ENCODE measurements at places on chromosomes 2 and 18.

DNA sequence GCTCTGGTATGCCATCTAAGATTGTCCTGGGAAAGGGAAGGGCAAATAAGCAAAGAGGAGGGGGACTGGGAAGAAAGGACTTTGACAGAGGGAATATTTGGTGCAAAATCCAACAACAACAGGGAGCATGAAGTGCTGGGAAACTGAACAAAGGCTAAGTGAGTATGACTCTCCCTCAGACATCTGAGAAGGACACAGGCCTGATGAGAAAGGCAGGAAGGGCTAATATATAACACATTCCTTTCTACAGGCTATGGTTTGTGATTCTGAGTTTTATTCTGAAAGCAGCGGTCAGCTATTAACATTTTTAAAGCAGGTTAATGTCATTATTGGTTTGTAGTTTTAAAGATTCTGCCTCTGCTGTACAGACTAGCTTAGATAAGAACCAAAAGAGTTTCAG lies 1579.5 kb downstream of the LRP1B start:
- DNase-seq = no peak

- no peak for DNase-seq
These were observed 19.7 kb downstream of the MIB1 start for GRCh38 chr18:21760321-21760720.

DNA sequence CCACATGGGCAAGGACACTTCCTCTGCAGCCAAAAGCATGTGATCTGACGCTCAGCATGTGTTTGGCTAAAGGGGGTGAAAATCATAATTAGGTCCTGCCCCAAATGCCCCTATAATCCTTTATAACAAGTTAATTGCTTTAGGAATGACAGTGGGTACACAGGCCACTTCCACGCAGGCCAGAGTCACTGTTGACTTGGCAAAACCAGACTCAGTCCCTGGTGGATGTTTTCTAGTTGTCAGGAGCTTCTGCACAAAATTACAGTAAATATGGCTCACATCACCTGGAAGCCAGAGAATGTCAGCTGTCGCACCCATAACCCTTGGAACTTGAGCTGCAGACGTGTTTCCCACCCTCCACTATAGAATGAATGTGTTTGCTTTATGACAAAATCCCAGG lies 13.3 kb upstream of the PXDN start:
- DNase-seq = no peak

- DNase-seq = peak; percentile 5
These were observed 94.1 kb downstream of the CSRNP3 start for GRCh38 chr2:165563468-165564225.

DNA sequence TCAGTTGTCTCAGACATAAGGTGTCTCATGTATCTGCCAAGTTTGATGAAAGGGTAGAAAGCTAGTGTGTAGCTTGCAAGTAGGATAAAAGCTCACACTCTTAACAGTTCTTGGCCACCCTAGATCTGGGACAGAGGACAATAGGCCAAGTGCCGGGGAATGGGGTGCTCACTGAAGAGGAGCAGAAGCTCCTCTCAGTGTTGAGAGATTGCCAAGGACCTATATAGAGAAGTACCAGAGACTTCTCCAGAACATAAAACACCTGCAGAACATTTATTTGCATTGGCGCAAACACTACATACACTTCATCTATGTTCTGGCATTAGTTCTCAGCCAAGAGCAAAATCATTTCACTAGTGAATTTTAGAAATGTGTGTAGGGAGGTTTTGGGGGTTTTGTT lies 2.9 kb upstream of the GTF3C3 start:
- DNase-seq = no peak

GRCh38 chr18:30712383-30712782 lies 330.2 kb downstream of the DSC3 start:
- DNase-seq = no peak
